ENCODE measurements at places on chromosomes 6 and 20.

DNA sequence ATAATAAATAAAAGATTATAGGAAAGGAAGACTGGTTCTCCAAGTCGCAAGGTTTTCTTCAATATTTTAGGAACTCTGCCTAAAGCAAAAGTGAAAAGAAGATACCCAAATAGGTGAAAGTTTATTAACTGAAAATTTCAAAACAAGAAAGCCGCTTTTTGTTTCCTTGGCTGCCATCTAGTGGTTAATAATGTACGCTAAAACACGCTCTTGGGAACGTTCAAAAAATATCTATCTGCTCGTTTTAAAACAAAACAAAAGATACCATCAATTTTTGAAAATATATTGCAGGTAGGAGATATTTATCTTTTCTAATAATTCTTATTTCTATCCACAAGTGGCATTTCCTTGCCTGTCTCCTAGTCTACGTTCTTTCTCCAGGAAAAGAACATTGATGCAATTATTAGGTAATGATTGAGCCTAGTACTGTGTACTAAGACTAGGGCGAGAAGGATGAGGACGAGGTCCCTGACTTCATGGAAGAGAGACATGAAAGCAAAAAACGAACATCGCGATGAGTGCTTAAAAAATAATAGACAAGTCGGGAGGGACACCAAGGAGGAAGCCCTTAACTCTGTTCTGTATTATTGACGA lies 97.2 kb downstream of the SPTLC3 start:
- peak; percentile 41 for DNase-seq

DNA sequence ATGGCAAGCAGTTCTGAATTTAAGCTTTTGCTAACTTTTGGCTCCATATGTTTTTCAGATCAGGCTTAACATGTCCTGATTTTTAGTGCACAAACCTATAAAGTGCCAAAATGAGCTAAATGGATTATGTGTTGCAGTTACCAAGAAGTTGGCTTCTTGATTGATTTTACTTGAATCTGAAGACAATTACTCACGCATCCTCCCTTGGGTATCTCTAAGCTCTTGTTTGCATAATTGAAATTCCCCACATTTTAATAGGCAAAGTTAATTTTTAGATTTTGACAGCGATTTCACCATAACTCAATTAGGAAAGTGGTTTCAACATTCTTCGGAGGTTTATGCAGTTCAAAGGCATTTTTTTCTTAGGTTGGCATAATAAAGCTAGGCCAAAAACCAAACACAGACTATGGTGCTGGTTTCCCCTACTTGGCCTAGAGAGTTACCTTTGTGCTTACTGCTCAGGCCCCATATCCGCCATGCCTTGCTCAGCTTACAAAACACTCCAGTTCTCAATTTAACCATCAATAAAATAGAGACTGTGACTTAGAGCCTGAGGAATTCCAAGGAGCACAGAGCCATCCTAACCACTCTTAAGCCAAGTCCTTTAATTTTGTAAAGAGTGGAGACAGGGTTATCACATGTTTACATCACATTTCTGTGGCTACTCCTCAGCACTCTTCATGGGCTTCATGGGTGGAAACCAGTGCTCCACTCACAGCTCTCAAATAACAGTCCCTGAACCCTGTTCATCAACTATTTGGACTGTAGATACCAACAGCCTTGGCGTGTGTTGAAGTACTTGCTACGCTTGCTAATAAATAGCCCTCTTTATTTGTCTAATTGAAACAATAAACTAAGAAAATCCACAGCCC lies 32.1 kb downstream of the LAMA4 start:
- peak; percentile 98 for DNase-seq

- DNase-seq = no peak
Measured at GRCh38 chr20:60048634-60049521, 90.7 kb downstream of the CDH26 start.

DNA sequence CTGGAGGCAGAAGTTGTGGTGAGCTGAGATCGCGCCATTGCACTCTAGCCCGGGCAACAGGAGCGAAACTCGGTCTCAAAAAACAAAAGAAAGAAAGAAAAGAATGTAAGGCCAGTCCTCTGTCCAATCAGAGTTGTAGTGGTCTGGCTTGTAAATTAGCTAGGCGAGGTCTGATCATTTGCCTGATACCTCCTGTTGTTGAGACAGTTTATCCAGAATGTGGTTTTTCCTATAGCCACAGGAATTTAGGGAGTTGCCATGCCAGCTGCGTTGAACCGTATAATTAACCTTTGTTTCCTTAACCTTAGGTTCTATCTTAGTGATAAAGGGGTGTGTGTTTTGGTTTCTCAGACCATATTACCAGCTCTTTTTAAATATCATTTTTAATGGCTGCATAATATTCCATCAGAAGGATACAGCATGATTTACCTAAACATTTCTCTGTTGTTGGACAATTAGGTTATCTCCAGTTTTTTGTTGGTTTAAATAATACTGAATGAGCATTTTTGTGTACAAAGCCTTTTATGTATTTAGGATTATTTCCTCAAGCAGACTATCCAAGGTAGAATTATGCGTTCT lies 11.7 kb upstream of the PPARD start:
- DNase-seq = no peak

GRCh38 chr20:37564016-37564387 lies 36.3 kb upstream of the BLCAP start:
- DNase-seq = no peak

GRCh38 chr6:142537612-142538478 lies 236.0 kb downstream of the ADGRG6 start:
- DNase-seq = peak; percentile 13

GRCh38 chr6:8170754-8171153 lies 68.4 kb upstream of the EEF1E1 start:
- DNase-seq = no peak

- no peak for DNase-seq
Measured at GRCh38 chr20:60215816-60216730, 257.9 kb downstream of the CDH26 start.

- no peak for DNase-seq
Measured at GRCh38 chr6:89375427-89376267, 23.1 kb upstream of the UBE2J1 start.

- DNase-seq = peak; percentile 17
Measured at GRCh38 chr6:145034664-145035063, 700.7 kb downstream of the EPM2A start.

- peak; percentile 34 for DNase-seq
Measured at GRCh38 chr20:16821211-16822089, 73.3 kb downstream of the OTOR start.

DNA sequence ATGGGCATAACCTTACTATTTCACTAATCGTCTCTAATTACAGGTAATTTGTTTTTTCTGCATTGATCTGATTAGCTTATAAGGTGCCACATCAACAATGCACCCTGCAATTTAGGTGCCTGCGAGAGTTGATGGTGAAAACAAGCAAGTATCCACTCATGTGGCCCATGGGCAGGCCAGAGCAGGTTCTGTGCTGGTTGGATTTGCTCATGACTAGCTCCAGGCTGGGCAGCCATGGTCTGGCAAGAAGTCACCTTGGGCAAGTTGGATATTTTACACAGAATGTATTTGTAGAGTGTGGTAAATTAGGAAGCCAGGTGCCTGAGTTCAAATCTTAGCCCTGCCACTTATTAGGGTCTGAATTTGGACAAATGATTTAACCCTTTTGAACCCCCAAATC lies 25.3 kb downstream of the RAB44 start:
- no peak for DNase-seq

- no peak for DNase-seq
Measured at GRCh38 chr6:90080876-90081481, 186.7 kb downstream of the GJA10 start.

DNA sequence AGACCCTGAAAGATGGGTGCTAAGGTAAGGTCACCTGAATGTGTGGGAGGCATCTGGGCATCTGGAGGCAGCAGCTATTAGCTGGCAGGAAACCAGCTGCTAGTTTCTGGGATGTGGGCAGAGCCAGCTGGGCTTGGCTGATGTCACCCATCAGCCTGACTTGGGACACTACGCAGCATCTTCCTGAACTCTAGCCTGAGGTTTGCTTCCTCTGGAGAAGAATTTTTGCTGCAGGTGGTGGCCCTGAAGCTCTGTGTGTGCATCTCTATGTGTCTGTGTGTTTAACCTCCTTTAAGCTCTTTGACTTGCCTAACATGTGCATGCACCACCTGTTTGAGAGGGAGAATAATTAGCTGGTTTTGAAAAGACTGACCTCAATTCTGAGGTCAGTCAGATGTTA lies 465.1 kb upstream of the CHD6 start:
- no peak for DNase-seq

GRCh38 chr20:32282461-32282860 lies 5.0 kb downstream of the KIF3B start:
- DNase-seq = no peak

DNA sequence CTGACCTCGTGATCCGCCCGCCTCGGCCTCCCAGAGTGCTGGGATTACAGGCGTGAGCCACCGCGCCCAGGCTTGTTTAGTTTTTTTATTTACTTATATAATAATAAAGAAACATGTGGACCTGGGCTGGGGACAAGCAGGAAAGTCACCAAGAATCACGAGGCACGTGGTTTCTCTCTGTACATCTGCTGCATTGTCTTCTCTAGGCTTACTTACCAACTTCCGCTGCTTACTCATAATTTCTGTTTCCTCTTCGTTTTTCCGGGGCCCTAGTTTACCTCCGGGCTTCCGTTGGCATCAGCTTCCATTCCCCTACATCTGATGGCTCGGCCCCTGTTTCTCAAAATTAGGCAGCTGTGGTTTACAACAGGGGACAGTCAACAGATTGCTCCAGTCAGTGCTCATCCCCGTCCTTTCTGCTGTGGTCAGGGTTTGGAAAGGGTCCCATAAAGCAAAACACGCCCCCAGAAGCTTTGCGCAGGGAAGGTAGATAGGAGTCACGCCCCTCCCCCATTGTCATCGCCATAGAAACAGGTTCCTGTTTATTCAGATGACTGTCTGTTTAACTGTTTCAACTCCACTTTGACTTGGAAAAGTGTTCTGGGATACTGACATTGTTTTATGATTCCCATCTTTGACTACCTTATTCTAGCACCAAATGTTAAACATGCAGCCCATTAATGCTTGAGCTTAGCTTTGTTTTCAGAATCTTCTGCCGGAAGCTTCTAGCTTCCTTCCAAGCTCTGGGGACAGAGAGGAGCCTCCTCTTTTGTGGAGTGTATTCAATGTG lies 31.9 kb upstream of the TXLNB start:
- peak; percentile 59 for DNase-seq

DNA sequence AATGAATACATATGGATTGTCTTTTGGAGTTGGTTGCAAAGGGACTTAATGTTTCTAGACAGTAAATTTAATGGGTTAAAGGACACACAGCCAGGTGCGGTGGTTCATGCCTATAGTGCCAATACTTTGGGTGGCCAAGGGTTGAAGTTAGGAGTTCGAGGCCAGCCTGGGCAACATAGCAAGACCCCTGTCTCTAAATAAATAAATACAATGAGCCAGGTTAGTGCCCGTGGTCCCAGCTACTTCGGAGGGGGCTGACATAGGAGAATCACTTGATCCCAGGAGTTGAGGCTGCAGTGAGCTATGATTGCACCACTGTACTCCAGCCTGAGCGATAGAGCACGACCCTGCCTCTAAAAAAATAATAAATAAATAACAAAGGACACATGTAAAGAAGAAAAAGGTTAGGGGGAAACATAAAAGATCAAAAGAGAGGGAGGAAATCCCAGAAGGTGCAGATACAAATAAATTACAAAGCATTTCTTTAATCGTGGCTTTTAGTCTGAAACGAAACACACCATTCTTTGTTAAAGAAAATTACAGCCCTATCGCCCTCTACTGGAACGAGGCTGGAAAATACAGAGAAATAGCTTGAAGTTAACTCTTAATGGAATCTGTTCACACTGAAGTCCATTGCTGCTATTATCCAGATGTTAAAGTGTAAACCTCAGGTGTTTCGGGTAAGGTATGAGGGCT lies 42.6 kb upstream of the SCML4 start:
- DNase-seq = peak; percentile 29

DNA sequence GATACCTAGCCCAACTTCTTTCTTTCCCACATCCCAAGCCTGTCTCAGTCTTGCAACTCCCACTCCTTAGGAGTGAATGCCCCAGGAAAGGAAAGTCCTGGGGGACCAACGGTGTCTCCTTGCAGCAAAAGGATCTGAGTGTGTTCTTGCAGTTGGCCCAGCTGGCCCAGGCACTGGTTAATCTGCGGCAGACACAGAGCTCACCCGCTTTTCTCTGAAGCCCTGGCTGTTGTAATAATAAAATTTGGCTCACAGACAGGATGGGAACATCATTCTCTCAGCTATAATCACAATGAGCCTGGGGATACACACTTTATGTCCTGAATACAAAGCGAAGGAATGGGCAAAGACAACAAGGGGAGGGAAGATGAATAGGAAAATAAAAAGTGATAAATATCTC lies 287.0 kb upstream of the PRND start:
- DNase-seq = peak; percentile 80

- no peak for DNase-seq
Measured at GRCh38 chr6:80537118-80537972, 430.9 kb downstream of the BCKDHB start.
